ENCODE measurements at places on chromosomes 13 and 19.

DNA sequence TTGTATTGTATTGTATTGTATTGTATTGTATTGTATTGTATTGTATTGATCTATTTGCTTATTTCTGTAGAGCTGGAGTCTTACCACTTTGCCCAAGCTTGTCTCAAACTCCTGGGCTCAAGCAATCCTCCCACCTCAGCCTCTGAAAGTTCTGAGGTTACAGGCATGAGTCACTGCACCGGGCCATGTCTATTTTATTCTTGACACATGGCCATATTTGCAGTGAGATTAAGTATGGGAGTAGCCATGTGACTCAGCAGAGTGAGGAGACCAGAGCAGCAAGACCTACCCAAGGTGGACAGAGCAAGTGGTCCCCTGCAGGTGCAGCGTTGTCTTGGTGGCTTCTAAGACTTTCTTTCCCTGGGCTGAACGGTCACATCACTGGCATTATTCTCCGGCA is 49.1 kb upstream of the UBAC2 start:
- DNase-seq = no peak

GRCh38 chr13:44280456-44280855 is 93.2 kb upstream of the SERP2 start:
- DNase-seq = no peak

DNA sequence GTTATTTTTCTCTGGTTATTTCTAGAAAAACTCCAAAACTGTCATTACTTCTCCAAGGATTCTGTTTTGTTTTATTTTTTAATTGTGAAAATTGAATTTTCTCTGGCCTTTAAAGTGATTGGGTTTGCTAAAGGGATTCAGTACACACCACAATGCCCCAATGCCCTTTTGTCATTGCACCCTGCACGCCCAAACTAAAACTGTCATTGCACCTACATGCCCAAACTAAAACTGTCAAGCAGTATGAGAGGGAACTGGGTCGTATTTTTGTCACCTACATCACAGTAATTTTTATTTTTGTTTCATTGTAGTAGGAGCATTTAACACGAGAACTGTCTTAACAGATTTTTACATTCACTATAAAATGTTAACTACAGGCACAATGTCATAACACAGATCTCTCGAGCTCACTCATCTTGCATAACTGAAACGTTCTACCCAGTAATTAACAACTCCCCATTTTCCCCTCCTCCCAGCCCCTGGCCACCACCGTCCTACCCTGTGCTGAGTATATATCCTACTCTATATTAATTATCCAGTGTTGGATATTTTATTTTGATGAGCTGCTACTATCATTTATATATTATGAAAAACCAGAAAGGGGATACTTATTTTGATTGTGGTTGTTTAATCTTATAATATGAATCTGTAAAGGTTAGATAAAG is 7.2 kb downstream of the NALCN start:
- DNase-seq = no peak

- no peak for DNase-seq
Measured at GRCh38 chr13:97112446-97113152, 109.5 kb upstream of the MBNL2 start.

GRCh38 chr13:111526922-111527321 is 206.5 kb downstream of the TEX29 start:
- no peak for DNase-seq

- DNase-seq = peak; percentile 46
Measured at GRCh38 chr13:79541426-79542049, 60.6 kb downstream of the NDFIP2 start.

DNA sequence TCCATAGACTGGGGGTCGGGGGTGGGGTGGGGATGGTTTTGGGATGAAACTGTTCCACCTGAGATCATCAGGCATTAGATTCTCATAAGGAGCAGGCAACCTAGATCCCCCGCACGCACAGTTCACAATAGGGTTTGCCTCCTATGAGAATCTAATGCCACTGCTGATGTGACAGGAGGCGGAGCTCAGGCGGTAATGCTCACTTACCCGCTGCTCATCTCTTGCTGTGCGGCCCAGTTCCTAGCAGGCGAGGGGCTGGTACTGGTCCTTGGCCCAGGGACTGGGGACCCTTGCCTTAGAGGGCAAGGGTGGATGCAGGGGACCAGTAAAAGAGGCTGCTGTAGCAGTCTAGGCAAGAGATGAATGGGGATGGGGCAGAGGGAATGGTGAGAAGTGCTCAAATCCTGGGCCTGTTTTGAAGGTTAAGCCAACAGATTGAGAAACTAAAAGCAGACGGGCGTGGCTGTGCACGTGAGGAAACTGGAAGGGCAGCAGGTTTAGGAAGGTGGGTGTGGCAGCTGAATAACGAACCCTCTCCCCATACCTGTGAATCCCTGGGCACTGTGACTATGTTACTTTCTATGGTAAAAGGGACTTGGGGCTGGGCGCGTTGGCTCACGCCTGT is 1.5 kb upstream of the ERICH4 start:
- no peak for DNase-seq

- DNase-seq = no peak
Measured at GRCh38 chr19:28213470-28214082, 999.4 kb downstream of the UQCRFS1 start.

DNA sequence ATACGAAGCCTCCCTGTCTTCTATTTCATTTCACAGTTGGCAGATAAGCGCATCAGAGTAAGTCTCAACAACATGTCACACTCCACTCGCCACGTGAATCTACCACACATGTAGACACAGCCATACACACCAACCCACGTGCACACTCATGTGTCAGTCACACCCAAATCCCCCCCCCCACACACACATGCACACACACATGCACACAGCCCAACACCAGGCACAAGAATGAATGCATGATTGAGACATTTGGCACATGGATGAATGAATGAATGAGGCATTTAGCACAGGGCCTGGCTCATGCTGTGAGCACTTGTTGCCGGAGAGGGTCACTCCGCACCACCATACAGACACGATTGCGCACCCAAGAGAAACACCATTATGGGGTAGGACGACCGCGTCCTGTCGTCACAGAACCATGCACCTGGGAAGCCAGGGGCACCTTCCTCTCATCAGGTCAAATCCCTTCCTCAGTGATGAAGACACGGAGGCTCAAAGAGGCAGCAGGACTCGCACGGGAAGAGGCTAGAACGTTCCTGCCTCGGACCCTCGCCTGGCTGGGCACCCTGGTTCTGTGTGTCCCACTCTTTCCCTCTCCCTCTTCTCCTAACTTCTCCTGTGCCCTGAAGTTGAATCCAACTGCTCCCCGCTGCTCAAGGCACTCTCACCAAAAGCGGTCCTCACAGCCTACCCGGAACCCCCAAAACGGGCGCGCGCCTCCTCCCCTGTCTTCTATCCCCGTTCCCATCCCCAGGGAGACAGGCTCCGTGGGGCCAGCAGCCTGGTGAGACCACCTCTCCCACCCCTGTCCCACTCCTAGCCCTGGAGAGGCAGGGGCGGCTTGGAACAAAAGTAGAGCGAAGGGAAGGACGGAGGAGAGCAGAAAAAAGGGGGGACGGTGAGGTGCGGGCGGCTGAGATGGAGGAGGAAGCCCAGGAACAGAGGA is 1.3 kb downstream of the MEIS3 start:
- DNase-seq = no peak

DNA sequence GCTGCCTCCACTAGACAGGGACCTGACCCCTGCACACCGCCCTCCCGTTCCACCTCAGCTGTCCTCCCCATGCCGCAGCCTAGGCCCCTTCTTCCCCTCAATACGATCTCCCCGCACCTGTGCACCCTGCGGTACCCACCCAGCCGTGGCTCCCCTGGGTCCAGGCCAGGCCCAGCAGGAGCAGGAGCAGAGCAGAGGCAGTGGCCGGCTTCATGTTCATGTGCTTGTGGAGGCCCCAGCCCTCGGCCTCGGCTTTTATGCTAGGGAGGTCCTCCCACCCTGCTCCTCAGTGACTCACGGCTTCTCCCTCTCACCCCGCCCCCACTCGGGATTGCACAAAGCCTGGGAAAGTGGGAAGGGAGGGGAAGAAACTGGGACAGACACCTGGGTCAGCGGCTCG is 11.4 kb upstream of the KRTDAP start:
- no peak for DNase-seq

GRCh38 chr19:47186446-47187334 is 44.3 kb downstream of the BBC3 start:
- no peak for DNase-seq

GRCh38 chr19:18644196-18645034 is 7.6 kb downstream of the KLHL26 start:
- DNase-seq = no peak

DNA sequence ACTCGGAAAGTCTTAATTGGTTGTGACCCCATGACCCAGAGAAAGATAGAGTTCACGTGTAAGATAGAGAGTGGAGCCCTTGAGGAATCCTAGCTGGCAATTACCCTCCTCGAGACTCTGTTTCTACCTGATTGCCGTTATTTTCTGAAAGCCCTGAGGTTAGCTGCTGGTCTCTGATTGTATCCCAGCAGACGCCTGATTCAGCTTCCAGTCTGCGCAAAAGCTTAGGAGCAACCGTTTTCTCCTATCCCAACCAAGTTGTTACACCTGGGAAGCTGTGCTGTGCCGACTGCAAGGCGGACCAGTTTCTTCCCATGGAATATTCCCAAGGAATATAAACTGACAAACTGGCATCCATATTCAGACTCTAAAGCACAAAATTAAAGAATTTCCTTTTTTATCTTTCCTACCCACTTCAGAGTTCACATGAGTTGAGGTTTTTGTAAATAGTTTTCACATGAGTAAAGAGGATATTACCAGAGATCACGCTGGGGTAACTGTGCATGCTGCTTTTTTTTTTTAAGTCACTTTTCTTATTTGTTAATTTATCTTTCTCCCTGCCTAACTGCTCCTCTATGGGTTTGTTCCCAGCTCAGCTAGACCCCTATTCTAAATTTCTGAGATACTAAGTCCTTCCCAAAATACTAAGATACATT is 1.5 kb upstream of the TRPC4 start:
- no peak for DNase-seq

- no peak for DNase-seq
Measured at GRCh38 chr13:67023130-67023876, 206.8 kb downstream of the PCDH9 start.

DNA sequence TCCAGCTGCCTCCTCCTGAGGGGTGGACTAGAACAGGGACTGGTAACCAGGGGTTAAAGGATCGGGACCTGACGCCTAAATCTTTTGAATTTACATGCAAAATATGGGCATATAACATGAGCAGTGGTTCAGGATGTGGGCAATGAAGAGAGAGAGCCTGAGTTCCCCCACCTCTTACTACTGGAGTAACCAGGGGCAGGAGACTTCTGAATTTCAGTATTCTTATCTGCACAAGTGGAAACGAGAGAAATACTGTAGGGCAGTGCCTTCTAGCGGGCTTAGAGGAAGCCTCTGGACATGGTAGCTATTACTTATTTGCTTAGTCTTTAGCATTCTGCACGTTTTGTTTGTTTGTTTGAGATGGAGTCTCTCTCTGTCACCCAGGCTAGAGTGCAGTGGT is 26.3 kb downstream of the BCAT2 start:
- no peak for DNase-seq

- DNase-seq = no peak
Measured at GRCh38 chr19:45613926-45614725, 12.1 kb upstream of the GPR4 start.

DNA sequence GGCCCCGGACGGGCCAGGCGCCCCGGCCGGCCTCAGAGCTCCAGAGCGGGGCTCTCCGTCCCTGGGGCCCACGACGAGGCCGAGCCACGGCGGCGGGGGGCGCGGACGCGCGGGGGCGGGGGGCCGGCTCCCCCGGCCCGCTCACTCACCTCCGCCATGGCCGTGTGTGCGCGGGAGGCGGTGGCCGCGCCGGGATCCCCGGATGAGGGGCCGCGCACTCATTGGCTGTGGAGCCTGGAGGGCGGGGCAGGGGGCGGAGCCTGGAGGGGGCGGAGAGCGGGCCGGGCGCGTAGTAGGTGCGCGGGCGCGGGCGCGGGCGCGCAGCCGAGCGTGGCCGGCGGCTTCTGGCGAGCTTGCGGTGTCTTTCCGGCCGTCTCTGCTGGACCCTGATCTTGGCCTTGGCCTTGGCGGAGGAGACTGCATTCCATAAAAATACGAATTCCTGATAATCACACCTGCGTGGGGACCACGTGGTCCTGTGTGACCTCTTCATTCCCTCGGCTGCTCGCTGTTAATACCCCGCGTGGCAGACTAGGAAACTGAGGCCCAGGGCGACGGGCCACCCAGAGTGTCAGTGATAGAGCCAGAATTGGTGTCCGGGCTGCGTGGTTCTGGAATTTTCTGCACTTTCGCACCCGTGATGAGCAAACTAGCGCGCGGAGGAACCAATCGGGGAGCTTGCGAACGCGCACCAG is at the start of gene MIER2:
TSS of gene MIER2 (minus strand) at position 172 of the 695 bp plus-strand sequence. CDS start at position 158, 14 bp downstream.
- DNase-seq = peak; percentile 34

GRCh38 chr19:58154679-58155648 is 4.4 kb upstream of the ZNF329 start:
- peak; percentile 90 for DNase-seq

DNA sequence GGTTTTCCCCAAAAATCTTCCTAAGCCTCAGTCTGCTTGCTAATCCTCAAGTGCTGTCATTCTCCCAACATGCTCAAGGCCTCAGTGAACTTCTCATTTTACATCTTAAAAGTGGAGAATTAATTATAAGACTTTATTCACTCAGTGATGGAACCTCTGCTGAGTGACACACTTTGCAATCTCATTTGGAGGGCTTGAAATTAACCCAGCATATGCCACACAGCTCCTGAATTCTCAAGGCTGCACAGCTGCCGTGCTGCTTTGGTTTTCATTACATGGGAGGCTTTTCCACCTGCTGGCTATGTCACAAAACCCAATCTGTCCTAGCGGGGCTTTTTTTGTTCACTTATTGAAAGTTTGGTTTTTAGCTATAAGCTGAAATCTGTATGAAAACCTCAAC is 28.3 kb upstream of the SERPINE3 start:
- no peak for DNase-seq

All from skin of body (tissue), 3 donors.